Hematopoietic multipotent progenitor cell (in vitro differentiated cells): ENCODE measurements at places on chromosomes 7 and 10.

DNA sequence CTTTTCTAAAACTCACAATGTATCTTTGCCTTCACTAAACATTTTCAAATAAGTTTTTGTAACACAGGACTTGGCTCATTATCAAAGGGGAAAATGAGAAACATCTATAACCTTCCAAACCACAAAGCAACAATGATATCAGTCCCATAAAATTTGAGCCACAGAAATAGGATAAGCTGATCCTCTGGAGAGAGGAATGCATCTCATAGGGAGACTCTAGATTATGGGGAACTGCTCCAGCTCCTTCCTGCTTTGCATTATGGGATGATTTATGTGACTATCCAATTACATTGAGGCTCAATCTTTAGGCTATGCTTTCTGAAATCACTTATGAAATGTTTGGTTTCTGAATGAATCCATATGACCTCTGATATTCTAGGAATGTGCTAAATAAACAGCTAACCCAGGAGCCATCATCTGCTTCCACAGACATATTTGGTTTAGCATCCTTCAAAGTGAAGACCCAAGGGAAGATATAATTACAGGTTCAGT is 70.4 kb downstream of the CUBN start:
- DNase-seq, result no peak

GRCh38 chr7:7103343-7104313 is 78.7 kb upstream of the C1GALT1 start:
- peak; percentile 30 for DNase-seq

- DNase-seq, result no peak
Measured at GRCh38 chr7:135929249-135929648, 47.9 kb downstream of the MTPN start.

DNA sequence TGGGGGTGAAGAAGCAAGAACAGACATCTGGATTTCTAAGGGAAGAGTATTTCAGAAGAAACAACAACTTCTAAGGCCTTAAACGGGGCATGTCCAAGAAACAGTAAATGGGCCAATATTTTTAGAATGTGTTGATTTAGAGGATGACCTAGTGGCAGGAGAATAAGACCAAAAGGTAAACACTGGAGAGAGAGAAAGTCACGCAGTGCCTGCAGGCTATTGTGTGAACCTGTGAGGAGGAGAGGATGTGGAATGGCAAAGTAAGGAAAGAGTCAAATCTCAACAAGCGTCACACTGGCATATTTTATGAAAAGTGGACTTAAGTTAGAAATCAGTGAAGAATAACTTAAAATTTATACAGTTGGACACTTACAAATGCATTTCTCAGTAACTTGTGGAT is 78.1 kb upstream of the EGFR start:
- DNase-seq, result no peak

DNA sequence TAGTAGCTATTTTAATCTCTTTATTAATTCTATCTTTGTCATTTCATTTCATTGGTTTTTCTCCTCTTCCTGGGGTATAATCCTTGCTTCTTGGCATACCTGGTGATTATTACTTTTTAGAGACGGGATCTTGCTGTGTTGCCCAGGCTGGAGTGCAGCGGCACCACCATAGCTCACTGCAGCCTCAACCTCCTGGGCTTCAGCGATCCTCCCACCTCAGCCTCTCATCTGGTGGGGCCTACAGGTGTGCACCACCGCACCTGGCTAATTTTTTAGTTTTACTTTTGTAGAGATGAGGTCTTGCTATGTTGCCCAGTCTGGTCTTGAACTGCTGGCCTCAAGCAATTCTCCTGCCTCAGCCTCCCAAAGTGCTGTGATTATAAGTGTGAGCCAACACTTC is 22.0 kb upstream of the OCM2 start:
- DNase-seq, result no peak

DNA sequence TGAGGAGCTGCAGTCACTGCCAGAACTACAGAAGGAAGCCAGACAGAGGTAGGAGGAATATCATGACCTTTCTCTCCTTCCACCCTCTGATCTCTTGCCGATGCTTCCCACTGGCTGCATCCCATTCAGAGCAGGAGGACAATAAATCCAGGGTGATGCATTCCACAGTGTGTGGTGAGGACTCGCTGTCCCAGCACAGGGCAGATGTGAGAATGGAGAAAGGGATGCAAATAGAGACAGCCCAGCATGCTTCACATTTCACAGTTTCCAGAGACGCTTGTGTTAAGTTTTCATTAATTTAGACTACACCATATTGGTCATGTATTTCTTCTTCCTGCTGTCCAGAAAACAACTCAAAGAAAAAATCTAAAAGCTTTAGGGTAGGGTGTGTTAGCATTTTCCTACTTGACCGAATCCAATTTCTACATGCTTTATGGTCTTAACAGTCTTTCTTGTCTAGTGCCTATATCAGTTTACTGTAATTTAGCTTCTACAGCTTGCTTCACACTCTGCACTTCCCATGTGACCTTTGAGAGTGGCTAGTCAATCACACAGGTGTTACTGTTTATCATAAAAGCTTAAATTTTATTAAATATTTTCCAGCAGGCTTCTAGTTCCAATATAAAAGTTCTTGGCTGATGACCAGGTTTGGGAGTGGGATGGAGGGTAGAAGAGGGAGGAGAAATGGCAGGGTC is 155.6 kb downstream of the RAPGEF5 start:
- DNase-seq, result no peak

GRCh38 chr10:53601260-53601875 is 828.8 kb upstream of the MBL2 start:
- DNase-seq, result no peak

DNA sequence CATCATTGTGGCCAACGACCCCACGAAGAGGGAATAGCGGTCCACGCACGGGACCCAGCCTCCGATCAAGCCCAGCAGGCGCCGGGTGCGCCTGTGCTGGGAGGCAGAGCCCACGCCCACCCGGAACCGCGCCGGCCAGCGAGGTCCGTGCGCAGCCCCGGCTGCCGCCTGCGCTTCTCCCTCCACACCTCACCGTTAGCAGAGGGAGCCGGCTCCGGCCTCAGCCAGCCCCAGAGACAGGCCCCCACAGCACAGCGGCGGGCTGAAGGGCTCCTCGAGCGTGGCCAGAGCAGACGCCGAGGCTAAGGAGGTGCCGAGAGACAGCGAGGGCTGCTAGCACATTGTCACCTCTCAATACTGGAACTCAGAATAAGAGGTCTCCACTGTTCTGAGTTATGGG is 3.6 kb downstream of the ITPRID1 start:
- DNase-seq, result no peak

- DNase-seq, result no peak
Measured at GRCh38 chr10:64097391-64098122, 576.4 kb downstream of the REEP3 start.

- DNase-seq, result no peak
Measured at GRCh38 chr7:27277628-27278027, 35.0 kb downstream of the EVX1 start.
